ENCODE measurements at places on chromosomes 12 and 14.

- no peak for DNase-seq
Observed at GRCh38 chr14:49875640-49876198, 17.2 kb upstream of the ARF6 start.

- peak; percentile 20 for DNase-seq
Observed at GRCh38 chr14:68977718-68978171, 1.4 kb downstream of the ACTN1 start.

DNA sequence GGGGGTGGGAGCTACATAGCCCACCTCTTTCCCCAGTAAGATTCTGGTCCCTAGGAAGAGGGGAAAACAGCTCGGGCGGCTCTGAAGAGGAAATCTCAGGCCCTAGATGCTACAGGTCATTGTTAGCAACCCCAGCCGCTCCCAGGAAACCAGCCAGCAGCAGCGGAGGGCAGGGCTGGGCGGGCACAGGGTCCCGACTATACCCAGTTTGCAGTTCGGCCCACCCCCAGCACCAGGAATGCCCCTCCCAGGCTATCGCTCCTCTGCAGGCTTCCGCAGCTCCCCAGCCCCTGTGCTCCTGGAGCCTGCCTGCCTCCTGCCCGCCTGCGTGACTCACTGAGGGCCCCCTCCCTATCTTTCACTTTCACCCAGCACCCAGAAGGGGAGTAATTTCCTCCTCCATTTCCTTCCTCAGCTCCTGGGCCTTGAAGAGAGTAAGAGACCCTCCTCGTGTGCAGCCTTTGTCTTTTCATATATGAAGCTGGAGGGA lies 27.2 kb upstream of the PNMA1 start:
- peak; percentile 54 for DNase-seq

GRCh38 chr14:100664841-100665510 lies 61.7 kb upstream of the DLK1 start:
- no peak for DNase-seq

- no peak for DNase-seq
Observed at GRCh38 chr12:120342175-120343038, 14.8 kb upstream of the PLA2G1B start.

GRCh38 chr12:93379326-93379980 lies 1.7 kb downstream of the NUDT4 start:
- no peak for DNase-seq

DNA sequence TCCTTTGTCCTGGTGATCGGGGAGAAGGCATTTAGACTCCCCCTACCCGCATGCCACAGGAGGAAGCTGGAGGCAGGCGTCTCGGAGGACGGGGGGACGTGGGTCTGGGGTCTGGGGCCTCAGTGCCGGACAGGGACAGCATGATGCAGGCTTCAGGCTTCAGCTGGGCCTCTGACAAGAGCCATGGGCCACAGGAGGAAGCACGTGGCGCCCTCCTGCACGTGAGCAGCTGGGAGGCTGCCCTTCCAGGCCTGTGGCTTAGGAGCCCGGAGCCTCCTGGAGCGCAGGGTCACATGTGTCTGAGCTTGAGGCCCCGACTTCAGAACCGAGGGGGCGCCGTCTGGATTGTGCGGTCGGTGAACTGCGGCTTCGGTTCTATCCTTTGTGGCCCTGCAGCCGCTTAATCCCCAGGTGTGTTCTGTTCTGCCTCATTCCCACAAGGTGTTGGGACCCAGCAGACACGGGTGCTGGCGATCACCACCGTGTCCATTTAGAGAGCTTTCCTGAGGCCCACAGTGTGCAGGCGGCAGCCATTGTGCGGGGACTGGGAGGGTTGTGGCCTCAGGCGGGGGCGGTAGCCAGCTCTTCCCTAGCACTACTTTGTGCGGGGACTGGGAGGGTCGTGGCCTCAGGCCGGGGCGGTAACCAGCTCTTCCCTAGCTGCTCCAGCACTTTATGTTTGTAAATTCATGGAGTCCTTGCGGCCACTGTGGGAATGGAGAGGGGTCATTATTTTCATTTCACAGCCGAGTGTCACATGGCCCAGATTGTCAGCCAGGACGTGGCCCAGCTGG lies 150.2 kb downstream of the ADGRD1 start:
- no peak for DNase-seq

GRCh38 chr12:33383503-33383902 lies 56.1 kb downstream of the SYT10 start:
- DNase-seq, result no peak

DNA sequence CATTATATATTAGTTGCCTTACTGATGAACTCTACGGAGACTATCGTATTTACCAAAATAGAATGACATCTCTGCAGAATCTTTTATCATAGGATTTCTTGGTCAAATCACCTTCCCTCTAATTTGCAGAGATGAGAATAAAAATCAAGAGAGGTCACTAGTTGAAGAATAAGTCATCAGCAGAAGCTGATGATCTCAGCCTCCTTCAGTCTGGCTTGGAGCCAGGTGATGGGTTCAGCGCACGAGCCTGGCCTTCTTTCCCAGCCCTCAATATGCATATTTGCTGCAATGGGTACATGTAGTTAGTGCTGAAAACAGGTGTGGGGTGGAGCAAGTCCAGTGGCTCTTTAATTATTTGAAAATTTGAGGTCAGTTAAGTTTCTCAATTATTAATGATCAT lies 19.2 kb upstream of the EMP1 start:
- DNase-seq, result no peak

DNA sequence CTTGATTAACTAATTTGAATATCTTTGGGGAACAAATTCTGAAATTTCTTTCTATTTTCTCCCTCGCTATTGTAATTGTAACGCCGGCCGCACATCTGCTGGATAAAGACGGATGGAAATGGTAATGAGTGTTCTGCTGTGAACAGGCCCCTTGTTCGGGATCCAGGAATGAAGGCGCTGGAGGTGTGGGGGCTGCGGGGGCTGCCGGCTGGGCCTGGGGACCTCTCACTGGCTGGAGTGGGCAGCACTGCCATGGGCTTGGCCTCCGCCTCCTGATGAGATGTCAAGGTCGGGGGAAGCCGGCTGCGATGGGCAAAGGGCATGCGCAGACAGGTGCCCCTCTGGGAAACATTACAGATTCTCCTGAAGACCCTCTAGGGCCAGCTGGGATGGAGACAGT lies 175.4 kb downstream of the PHETA1 start:
- DNase-seq, result no peak

DNA sequence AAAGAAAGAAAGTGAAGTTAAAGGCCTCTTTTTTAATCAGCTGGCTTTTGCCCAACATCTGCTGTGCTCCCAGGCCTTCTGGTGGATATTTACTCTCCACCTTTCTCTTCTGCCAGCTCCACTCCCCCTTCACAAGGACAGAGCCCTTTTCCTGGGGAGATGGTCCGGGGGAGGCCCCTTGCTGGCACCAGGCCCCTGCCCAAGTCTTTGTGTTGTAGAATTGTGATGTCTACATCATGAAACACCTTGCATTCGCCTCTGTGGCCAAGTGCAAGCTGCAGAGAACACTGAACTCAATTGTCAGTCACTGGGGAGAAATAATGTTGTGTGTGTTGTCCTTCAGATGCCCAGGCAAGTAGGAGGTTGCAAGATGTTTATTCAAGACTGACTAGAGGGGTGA lies 150.3 kb downstream of the DPF3 start:
- DNase-seq, result no peak

GRCh38 chr12:69337311-69338090 lies 10.7 kb upstream of the LYZ start:
- DNase-seq, result no peak

GRCh38 chr14:36553656-36554260 lies 28.7 kb downstream of the NKX2-8 start:
- no peak for DNase-seq

- no peak for DNase-seq
Observed at GRCh38 chr12:2841056-2841650, 6.3 kb upstream of the NRIP2 start.

DNA sequence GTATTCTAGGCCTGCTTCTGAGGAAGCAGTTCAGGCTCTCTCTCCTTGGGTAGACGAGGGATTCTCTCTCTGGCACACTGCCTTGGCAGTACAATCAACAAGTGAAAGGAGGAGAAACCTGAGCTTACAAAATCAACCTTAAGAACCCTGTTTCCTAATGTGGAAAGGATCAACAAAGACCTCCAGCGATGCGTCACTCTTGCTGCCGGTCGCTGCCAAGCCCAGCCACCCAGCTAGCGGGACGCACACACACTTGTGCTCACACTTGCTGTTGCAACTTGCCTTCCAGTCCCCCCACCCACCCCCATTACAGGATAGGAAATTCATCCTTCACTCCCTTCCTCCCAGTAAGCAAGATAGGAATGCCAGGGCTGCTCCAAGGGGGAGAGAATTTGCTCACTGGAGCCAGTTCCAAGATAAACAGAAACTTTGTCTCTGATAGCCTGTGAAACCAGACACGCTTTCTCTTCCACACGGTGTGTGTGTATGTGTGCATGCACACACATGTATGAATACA lies 144.3 kb downstream of the BCL11B start:
- no peak for DNase-seq

DNA sequence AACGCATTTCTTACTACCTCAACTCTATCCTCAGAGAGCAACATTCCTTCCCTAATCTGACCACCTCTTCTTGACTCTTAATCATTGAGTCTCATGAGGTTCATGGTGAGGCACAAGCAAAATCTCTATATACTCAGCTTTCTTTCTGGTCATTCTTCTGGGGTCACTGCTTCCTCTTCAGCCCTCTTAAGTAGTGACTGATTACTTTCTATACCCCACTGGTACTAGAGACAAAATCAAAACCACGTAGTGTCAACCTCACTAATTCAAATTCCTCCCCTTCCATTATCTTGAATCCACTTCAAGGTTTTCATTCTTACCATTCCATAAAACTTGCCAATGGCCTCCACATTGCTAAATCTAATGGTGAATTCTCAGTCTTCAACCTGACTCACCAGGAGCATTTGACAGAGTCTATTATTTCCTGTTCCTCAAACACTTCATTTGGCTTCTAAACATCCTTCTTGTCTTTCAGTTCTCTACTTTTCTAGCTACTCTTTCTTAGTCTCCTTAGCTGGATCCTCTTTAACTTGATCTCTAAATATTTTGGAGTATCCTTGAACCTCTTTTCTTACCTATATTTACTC lies 6.8 kb downstream of the WDHD1 start:
- no peak for DNase-seq

DNA sequence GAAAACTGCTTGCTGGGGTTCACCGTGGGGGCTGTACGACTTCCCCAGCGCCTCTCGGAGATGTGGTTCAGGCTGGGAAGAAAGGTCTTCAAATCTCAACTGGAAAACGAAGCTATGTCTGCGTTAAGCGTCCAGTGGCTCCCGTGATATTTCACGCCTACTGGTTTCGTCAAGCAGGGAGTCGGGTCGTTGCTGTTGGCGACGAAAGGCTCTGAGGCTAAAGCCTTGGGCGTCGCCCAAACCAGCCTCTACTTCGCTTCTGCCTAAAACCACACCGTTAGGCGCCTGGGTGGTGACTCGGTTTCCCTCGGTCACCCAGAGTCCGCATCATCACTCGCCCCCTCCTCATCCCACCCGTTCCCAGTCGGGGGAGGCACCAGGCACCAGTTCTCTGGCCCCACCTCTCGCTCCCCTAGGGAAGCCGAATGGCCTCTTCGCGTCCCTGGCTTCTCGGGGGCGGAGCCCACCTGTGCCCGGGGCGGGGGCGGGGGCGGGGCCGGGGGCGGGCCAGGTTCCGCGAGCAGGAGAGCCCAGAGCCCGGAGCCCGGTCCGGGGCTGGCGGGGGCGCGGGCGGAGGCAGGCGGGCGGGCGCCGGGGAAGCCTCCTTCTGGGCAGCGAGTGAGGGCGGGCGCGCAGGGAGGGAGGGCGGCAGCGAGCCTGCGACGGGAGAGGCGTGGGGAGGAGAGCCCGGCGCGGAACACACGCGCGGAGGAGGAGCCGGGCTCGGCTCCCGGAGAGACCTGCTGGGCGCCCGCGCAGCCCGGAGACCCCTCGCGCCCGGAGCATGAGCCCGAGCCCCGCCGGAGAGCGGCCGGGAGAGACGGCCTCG lies at the start of gene B4GALNT3:
B4GALNT3 (plus strand) TSS at position 510 of the 829 bp plus-strand sequence. CDS start 438 bp downstream, outside the sequence.
- peak; percentile 32 for DNase-seq

- no peak for DNase-seq
Observed at GRCh38 chr14:75318353-75318752, 39.7 kb downstream of the FOS start.

- no peak for DNase-seq
Observed at GRCh38 chr14:99889268-99889667, 96.1 kb downstream of the EML1 start.

DNA sequence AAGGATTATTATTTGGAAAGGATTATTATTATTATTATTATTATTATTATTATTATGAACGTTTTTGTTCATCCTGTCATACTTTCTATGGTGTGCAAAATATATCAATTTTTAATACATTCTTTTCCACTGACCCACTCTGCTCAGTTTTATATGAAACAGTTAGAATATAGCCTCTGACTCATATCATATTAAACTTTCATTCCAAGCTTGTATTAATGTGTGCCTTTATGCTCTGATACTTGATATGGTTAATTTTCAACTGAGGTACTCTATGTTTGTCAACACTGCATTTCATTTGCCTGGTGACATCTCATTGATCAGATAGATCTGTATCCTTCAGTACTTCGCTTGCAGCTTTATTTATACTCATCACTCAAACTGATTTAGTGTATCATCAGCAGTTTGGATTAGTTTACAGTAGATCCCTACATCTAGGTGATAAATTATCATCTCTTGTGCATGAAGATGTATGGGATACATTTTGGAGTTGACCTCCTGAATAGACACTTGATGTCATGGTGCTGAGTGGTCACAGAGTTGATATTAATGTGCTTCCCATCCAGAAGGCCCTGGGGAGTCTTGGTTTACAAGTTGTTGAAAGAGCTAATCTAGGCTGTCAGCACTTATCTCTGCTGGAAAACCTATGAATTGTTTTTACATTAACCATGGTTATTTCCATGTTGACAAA lies 271.8 kb downstream of the TRHDE start:
- DNase-seq, result no peak

DNA sequence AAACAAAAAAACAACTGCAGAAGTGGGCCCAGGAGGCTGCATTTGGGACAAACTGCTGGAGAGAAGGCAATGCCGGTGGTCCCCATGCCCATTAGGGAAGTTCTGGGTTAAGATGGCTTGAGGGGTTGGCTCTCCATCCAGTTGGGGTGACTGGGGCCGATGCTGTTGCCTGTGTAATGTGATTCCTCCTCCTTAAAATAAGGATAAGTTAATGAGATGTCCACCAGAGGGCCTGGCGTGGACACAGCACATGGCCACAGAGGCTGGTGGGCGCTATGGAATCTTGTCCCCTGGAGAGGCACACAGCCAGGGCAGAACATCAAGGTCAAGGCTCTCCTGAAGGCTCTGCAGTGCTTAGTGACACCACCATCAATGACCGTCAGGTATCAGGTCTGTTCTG lies 1.0 kb upstream of the TESC start:
- DNase-seq, result no peak

DNA sequence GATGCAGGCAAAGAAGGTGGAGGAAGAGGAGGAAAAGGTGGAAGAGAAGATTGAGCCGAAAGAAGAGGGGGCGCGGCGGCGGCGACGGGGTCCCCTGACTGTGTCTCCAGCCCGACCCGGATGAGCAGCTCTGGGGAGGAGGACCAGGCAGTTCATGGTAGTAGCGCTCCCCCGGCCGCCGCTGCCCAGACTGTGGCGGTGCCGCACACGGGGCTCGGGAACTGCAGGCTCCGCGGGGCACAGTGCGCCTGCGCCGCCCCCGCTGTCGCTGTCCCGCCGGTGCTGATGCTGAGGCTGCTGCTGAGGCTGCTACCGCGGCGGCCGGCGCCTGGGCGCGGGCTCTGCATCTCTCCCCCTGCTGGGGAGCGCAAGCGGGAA lies at the start of gene KCNH5:
KCNH5 (minus strand) TSS at position 225 of the 378 bp plus-strand sequence. CDS start 272 bp downstream, outside the sequence.
- DNase-seq, result no peak

Data from stimulated activated CD4-positive, alpha-beta T cell treated with anti-CD3 and anti-CD28 coated beads, Interleukin-1b, Interleukin-23, amount 100 ng/mL, for 4 hours (primary cell).